ENCODE measurements at places on chromosomes 3 and 15.
A peak's percentile ranks its signal among the peaks of the same experiment; 100 is the strongest.

- no peak for DNase-seq
Measured at GRCh38 chr15:41921167-41921566, 27.3 kb upstream of the SPTBN5 start.

DNA sequence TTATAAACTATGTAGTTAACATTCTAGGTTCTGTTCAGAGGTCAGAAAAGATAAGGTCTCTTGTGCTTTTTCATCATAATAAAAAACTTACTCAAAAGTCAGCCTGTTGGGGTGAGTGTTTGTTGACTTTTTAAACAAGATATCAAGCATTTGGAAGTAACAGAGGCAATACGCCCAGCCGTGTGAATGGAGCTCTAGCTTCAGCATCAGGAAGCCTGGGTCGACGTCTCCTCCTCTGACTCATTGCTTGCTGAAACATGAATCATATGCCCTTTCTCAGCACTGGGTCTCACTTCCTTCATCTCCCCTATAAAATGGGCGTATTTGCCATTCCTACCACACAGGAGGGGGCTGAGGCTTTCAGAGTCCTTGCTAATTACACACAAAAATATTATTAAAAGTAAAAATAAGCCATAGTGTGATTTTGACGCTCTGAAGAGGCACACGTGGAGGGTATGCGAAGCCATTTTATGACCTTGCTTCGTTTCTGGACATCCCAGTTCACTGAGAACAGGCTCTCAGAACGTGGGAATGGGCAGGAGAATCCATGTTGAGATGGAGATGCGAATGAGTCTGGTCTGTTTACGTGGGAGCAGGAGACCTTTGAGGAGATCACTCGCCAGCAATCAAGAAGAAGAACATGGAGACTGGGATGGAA, 220.8 kb upstream of the TPRG1 start:
- no peak for DNase-seq

DNA sequence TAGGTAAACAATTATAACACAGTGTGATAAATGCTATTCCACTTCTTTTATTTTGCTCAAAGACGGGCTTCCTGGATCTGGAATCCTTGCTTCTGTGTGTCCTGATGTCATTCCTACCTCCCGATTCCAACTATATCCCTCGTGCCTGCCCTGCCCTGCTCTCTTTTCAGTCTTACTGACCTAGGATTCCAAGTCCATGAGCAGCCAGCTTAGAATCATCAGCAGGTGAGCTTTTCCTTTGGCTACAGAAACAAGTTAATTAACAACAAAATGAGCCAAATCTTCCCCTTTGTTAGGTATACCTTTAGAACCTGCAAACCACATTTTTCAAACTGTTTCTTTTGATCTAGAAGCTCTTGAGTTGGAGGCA, 21.9 kb upstream of the KPNA1 start:
- no peak for DNase-seq

DNA sequence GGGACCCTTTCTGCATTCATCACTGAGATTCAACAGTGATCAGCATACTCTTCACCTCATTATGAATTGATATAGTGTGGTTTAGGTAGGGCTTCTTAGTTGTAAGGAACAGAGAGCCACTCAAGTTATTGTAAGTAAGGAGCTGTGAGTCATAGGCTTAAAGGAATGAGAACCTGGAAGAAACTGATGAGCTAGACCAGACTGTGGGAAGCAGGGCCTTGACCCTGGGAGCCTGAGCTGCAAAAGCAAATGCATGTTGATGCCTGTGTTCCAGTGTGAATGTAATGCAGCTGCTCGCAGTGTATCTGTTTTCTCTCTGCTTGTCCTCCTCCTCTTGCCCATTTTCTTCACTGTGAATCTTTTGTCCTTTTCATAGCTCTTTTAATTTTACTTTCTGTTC, 13.6 kb downstream of the ZKSCAN7 start:
- DNase-seq = no peak

GRCh38 chr3:88542916-88543315, 393.2 kb downstream of the C3orf38 start:
- no peak for DNase-seq

DNA sequence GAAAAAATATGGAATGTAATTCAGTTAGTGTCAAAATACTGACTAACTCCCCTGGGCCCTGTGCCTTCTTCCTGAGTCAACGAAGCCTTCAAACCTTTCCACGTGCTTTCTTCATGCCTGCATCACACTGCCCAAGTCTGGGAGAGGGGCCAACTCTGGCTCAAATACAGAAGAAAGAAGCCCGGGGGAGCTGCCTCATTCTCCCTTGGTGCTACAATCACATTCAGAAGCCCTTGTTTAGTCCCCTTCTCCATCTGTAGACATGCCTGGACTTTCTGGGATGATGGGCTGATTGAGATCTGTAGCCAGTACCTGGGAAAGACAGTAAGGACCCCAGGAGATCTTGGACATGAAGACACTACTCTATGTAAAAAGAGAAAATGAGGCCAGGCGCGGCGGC, 77.8 kb upstream of the GSK3B start:
- DNase-seq = peak; percentile 22

DNA sequence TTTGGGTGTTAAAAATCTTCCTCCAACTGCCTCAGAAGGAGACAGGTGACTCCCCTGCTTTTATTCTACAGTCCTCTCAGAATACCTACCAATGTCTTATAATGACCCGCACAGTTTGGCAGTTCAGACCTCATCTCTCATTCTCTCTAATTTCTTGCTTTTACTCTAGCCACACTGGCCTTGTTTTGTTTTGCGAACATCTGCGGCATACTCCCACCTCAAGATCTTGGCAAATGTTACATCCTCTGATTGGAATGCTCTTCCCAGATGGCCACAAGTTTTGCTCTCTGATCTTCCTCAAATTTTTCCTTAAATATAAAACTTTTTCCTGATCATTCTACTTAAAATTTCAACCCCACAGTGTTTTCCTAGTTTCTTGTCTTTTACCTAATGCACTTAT, 94.1 kb downstream of the PLSCR2 start:
- no peak for DNase-seq

DNA sequence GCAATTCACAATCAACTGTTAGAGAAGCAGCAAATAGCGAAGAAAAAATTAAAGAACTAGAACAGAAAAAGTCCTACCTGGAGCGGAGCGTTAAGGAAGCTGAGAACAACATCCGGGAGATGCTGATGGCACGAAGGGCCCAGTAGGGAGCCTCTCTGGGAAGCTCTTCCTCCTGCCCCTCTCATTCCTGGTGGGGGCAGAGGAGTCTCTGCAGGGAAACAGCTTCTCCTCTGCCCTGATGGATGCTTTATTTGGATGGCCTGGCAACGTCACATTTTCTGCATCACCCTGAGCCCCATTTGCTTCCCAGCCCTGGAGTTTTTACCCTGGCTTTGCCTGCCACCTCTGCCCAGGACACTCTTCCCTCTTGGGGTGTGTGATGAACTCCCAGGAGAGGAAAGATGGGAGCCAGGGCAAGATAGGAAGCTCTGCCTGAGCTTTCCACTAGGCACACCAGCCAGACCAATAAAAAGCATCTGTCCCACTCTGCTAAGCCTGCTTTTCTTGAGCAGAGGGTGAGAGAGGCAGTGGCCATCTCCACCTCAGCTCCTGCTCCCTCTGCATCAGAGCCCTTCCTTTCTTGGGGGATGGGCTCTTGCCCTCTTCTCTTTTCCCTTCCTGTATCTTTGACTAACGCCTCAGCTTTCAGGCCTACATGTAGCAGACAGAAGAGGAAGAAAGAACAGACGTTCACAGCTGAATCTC, 39.4 kb downstream of the PPARG start:
- no peak for DNase-seq

DNA sequence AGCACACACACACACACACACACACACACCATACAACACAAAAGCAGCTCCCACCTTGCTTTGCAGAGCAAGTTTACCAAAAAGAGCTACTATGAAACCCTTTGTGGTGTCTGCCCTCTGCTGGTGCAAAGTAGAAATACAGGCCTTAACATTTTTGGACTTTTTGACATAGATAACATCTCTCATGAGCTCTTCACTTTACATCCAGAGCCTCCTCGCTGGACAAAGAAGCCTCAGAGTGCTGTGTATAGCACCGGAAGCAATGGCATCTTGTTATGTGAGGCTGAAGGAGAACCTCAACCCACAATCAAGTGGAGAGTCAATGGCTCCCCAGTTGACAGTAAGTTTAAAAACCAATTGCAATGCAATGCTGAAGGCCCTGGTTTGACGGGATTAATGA, 157.9 kb downstream of the CHL1 start:
- DNase-seq = peak; percentile 33

- DNase-seq = no peak
Measured at GRCh38 chr3:130515755-130516154, 1.2 kb upstream of the COL6A6 start.

GRCh38 chr15:31295658-31296057, 31.0 kb upstream of the KLF13 start:
- DNase-seq = no peak

- no peak for DNase-seq
Measured at GRCh38 chr3:68931406-68932149, 769 bp downstream of the TAFA4 start.

GRCh38 chr3:42055291-42055690, 35.9 kb upstream of the TRAK1 start:
- no peak for DNase-seq

- DNase-seq = no peak
Measured at GRCh38 chr3:45480218-45480617, 91.8 kb downstream of the LARS2 start.

GRCh38 chr3:11607816-11608215, 35.9 kb downstream of the VGLL4 start:
- no peak for DNase-seq

GRCh38 chr3:59563966-59564365, 514.1 kb upstream of the CFAP20DC start:
- DNase-seq = no peak

DNA sequence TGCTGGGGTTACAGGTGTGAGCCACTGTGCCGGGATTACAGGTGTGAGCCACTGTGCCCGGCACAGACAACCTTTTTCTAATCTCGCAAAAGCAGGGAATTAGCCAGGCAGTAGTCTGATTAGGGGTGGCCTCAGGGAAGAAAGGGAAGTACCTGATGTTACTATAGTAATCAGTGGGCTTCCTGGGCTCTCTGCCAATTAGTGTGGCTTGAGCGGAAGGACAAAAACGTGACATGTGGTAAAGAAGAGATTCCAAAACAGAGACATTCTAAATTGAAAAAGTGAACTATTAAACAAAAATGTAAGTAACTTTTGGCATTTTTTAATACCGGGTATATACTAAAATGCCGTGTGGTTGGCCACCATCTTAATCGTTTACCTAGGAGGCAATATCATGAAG, 48.1 kb downstream of the CFAP20DC start:
- no peak for DNase-seq

All from DMS79 treated with DMSO at 0.1 percent for 48 hours (cell line).